Stimulated activated CD8-positive, alpha-beta memory T cell treated with anti-CD3 and anti-CD28 coated beads, Interleukin-4, amount 100 ng/mL, for 48 hours (primary cell): ENCODE measurements at places on chromosomes 5 and 9.

DNA sequence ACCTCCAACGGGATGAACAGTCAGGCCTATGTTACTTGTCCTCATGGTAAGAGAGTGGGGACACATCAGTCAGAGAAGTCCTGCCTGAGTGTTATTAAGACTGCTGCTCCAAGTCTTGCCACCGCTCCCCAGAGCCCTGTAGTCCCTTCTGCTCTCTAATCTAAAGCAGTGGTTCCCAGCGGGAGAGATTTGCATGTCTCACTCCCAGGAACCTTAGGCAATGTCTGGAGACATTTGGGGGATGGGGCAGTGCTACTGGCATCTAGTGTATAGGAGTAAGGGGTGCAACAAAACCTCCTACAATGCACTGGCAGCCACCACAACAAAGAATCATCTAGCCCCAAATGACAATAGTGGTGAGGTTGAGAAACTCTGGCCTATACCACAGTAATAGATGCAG, 2.6 kb upstream of the SVEP1 start:
- no peak for DNase-seq

- DNase-seq: peak; percentile 12
Observed at GRCh38 chr9:87887661-87888480, 5.2 kb downstream of the SPATA31E1 start.

GRCh38 chr5:158897444-158898160, 202.1 kb downstream of the EBF1 start:
- DNase-seq: no peak

DNA sequence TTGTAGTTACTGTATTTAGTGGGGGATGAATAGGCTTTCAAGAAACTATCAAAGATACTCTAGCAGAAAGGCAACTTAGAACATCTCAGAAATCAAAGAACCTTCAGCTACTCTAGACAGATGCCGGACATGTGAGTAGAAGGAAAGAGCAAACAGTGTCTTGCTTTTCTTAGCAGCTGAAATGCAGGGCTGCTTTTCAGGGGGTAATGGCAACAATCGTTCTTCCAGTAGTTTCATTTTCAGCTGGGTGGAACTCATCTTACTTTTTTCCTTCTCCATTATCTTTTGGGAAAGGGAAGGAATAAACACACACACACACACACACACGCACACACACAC, 281.6 kb downstream of the CRB2 start:
- no peak for DNase-seq

- no peak for DNase-seq
Observed at GRCh38 chr5:81755320-81755719, 4.4 kb upstream of the SSBP2 start.

GRCh38 chr5:81779916-81780266, 29.0 kb upstream of the SSBP2 start:
- DNase-seq: no peak

- DNase-seq: no peak
Observed at GRCh38 chr5:159047086-159047485, 52.6 kb downstream of the EBF1 start.

DNA sequence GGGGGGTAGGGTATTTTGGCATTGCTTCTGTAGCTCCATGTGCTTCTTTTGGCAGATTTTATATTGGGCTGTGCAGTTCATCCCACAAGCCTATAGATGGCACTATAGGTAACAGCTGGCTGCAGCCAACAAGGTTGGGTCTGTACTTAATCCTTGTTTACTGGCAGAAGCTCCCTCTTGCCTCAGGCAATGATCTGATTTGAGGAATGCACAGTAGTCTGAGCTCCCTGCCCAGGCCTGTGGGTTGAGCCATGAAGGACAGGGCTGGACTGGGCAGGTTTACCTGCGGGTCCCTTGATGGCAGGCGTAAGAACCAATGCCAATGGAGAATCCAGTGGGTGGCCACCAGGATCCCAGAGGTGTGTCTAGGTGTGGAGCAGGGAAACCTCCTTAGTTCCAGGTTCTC, 11.7 kb upstream of the OR1J2 start:
- DNase-seq: peak; percentile 29
